Gastroesophageal sphincter (tissue), 4 donors: ENCODE measurements at places on chromosomes 6 and 20. TPM values are rescaled to one million over a fixed set of nuclear protein-coding genes. Genes with fewer than 3 reads are reported as not detected.

GRCh38 chr6:74128536-74128935, 432.5 kb downstream of the CD109 start:
- no peak for ATAC-seq

GRCh38 chr6:132687306-132687705, 26.5 kb downstream of the VNN1 start:
- ATAC-seq: no peak

- no peak for ATAC-seq
Measured at GRCh38 chr6:144264270-144265060, 20.7 kb upstream of the UTRN start.

PLG gene
- not detected for total RNA-seq

GRCh38 chr6:104952911-104953399, 4.0 kb upstream of the LIN28B start:
- no peak for ATAC-seq

BNIP5 gene
- not detected for total RNA-seq

DNA sequence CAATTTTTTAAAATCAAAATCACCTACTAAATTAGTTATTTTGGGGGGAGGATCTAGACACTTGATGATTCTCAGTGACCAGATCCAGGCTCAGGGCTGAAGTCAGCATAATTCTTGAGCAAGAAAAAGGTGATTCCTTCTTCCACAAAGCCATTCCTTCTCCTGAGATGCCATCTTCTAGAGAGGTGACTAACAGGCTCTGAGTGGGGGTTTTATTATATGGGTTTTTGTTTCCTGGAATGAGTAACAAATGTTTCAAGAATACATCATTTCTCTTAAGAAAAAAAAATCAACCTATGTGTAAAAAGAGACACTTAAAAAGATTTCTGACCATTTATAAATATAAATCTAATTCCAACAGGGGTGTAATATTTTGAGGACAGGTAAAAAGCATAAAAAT, 154.3 kb downstream of the NFATC2 start:
- ATAC-seq: no peak

ZC2HC1B gene
- not detected for total RNA-seq

DNA sequence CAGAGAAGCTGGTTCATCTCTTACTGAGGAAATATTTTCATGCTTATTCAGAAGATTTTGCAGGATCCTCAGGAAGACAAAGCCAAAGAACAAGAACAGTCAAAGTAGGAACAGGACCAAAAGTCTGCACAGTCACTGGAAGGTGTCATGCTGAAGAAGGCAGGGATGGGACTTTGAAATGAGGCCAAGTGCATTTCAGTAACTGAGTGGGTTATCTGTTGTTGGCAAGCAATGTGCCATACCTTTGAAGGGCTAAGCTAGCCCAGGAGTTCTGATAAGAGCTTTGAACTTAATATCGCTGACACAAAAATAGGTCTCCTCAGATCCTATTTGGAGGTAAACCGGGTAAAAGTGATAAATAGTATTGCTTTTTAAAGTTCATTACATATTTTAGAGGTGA, 31.5 kb downstream of the SLC16A10 start:
- no peak for ATAC-seq

GRCh38 chr6:146598772-146599405, at the start of gene ADGB:
Gene ADGB (plus strand): TSS chr6:146598972. CDS start chr6:146599041, 69 bp downstream.
- ATAC-seq: peak; percentile 78

GRCh38 chr6:154919806-154920205, 75.3 kb upstream of the TIAM2 start:
- no peak for ATAC-seq

RFX6 gene
- not detected for total RNA-seq

SERPINB1 gene
- total RNA-seq: 79.0 TPM

ZNF334 gene
- total RNA-seq: 1.6 TPM

DNA sequence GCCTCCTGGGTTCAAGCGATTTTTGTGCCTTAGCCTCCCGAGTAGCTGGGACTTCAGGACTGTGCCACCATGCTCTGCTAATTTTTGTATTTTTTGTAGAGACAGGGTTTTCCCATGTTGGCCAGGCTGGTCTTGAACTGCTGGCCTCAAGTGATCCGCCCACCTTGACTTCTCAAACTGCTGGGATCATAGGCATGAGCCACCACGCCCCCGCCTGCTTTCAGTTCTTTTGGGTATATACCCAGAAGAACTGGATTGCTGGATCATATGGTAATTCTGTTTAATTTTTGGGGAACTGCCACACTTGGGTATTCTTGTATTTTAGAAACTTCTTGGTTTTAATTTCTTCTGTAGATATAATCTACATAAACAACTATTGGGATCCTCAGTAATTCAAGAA, 17.0 kb downstream of the CDS2 start:
- ATAC-seq: no peak

GRCh38 chr6:2870046-2870636, 28.5 kb upstream of the SERPINB1 start:
- no peak for ATAC-seq

CRISP3 gene
- not detected for total RNA-seq

GRCh38 chr6:16523606-16524379, 237.5 kb downstream of the ATXN1 start:
- no peak for ATAC-seq

DNA sequence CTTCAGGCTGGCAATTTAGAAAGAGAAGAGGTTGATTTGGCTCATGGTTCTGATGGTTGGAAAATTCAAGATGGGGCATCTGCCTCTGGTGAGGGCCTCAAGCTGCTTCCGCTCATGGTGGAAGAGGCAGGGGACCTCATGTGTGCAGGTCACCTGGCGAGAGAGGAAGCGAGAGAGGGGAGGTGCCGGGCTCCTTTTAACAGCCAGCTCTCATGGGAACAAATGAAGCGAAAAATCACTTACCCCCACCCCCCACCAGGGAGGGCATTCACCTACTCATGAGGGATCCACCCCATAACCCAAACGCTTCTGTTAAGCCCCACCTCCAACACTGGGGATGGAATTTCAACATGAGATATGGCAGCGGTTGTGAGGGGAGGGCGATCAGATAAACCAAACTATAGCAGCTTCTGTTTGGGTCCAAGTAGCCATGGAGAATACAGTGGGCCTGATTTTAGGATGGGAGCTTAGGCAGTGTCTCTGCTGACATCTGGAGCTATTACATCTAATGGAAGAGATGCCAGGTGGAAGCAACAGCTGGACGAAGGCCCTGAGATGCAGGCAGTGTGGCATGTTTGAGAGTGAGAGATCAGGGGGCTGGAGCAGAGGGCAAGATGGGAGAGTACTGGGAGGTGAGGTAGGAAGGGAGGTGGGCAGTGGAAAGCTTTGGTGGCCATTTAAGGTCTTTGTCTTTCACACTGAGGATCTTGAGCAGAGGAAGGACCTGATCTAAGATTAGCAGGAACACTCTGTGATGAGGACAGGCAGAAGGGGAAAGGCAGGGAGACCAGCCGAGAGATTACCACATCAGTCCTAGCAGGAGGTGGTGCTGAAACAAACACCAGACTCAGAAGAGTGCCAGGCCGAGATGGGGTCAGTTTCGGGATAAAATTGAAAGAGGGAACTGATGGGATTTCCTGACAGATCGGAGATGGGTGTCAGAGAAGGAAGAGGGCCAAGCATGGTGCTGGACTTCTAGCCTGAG, 161.8 kb downstream of the NFATC2 start:
- ATAC-seq: no peak

DNA sequence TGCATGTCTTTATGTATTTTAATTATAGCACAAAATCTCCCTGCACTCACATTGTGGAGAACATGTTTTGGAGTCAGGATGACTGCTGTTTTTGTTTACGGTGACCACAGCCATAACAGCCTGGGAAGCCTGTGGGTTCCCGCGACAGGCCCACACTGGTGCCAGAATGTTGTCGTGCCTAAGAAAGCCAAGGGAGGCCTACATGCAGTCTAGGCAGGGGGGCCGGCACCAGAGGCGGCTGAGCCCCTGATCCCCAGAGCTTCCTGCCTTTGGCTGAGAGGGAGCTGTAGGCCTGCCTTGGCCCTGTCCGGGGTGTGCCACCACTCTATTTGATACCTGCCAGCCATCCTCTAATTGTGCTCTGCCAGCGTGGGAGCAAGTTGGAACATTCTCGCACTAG, 46.7 kb downstream of the TBC1D7 start:
- ATAC-seq: no peak

DNA sequence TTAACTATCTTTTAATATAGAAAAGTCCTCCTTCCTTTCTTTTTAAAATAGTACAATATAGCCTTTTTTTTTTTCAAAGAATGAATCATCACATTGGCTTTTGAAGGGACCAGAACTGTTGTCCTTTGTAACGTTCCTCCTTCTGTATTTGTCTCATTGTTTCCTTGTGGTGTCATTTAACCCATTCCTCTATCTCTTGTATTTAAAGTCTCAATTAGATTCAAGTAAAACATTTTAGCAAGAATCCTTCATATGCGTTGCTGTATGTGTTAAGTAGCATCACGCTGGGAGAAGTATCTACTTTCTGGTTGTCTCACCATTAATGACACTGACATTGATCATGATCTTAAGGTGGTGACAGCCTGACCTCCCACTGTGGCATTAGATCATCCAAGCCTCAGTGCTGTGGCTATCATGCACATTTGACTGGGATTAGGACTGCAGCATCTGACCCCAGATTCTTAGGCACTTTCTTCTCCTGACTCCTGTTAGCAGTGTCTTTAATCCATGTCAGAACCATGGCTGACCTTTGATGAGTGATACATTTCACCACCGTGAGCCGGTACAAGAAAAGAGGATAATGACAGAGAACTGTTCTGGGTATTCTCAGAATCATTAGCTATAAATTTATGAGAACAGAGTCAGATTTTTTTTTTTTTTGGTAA, 67.5 kb upstream of the TFB1M start:
- no peak for ATAC-seq

- ATAC-seq: no peak
Measured at GRCh38 chr20:47713878-47714450, 71.3 kb downstream of the SULF2 start.

DNA sequence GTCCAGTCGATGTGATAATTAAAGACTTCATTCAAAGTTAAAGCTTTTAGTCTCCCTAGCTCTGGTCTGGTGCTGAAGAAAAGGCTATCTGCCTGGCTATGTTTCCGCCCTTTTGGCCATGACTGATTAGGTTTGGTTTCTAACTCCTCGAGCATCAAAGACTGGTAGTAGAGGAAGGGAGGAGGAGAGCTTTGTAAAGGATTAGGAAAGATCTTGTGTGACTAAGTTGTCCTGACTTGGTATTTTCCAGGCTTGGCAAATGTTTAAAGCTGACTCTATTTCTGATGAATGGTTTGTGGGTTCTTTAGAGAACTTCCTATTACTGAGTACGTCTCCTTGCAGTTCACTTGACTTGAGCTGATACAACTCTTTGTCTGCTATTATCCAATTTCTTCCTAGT, 312.9 kb downstream of the GJA1 start:
- no peak for ATAC-seq

- no peak for ATAC-seq
Measured at GRCh38 chr20:44457016-44457415, 18.7 kb upstream of the TTPAL start.

DNA sequence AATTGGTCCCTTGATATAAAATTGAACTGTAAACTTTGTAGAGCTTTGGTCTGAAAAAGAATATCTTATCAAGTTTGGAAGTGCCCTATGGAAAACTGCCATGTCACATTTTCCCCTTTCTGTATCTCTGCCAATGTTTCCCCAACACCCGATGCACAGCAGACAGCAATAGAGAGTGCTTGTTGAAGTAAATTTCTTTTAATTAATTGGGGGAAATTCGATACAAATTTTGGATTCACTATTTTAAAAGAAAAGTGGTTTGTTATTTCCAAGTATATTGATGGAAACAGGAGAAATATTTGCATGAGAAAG, 208.1 kb downstream of the OGFRL1 start:
- ATAC-seq: no peak

GRM1 gene
- total RNA-seq: not detected

SLC32A1 gene
- total RNA-seq: not detected

C20orf141 gene
- total RNA-seq: not detected

DNA sequence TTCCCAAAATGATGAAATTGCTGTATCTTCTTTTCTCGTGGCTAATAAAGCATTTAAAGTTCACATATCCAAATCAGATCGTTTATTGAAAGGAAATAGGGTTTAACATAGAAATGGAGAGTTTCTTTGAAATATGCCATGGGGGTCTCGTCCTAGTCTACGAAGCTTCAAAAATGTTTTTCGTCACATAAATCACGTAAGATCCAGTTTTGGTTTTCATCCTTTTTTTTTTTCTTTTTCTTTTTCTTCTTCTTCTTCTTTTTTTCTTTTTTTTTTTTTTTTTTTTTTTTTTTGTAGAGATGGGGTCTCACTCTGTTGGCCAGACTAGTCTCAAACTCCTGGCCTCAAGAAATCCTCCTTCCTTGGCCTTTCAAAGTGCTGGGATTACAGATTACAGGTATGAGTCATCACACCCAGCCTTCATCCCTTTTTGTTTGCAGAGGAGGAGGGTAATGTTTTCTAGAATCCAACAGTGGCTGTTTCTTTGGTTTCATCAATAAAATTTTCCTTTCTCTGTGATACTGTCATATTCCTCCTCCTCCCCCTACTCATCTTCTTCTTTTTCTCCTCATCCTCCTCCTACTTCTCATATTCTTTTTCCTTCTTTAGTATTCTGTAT, 94.7 kb upstream of the LOC128125822 start:
- ATAC-seq: no peak

- ATAC-seq: peak; percentile 25
Measured at GRCh38 chr20:32626859-32627636, 41.9 kb upstream of the NOL4L start.

CFAP61 gene
- not detected for total RNA-seq

- ATAC-seq: no peak
Measured at GRCh38 chr6:127458222-127458621, 967 bp downstream of the KIAA0408 start.

CRYBG1 gene
- 10.8 TPM for total RNA-seq

GPR6 gene
- total RNA-seq: not detected

LY6G6C gene
- not detected for total RNA-seq

- ATAC-seq: no peak
Measured at GRCh38 chr6:13166916-13167315, 161.4 kb downstream of the TBC1D7 start.
